ENCODE measurements at places on chromosomes 12 and 14. TPM values are rescaled to one million over a fixed set of nuclear protein-coding genes. Genes with fewer than 3 reads are reported as not detected.

Gene PPFIA2
- polyA plus RNA-seq: 1.8 TPM

Gene ZNF140
- 16.0 TPM for polyA plus RNA-seq

Gene TMPRSS12
- 0.04 TPM for polyA plus RNA-seq

Gene TMEM253
- 0.62 TPM for polyA plus RNA-seq

- DNase-seq: no peak
Measured at GRCh38 chr14:94836849-94837248, 66.9 kb upstream of the GSC start.

- DNase-seq: no peak
Measured at GRCh38 chr12:32714772-32715171, 35.7 kb downstream of the DNM1L start.
